Lower lobe of right lung (tissue), 2 donors: ENCODE measurements at places on chromosomes 12 and 14. TPM values are rescaled to one million over a fixed set of nuclear protein-coding genes. Genes with fewer than 3 reads are reported as not detected.

SMCO2 gene
- 0.47 TPM for total RNA-seq

PPM1A gene
- total RNA-seq = 58.0 TPM

FITM1 gene
- total RNA-seq = 0.97 TPM

KRT77 gene
- not detected for total RNA-seq

TRPV4 gene
- 7.7 TPM for total RNA-seq

ESRRB gene
- not detected for total RNA-seq

C2CD5 gene
- 50.2 TPM for total RNA-seq

KLRB1 gene
- 4.3 TPM for total RNA-seq

MMP17 gene
- 2.5 TPM for total RNA-seq

KSR2 gene
- 1.0 TPM for total RNA-seq

EXD2 gene
- 23.7 TPM for total RNA-seq
